Muscle of back (tissue), 13 donors: ENCODE measurements at places on chromosomes 4 and X. TPM values are rescaled to one million over a fixed set of nuclear protein-coding genes. Genes with fewer than 3 reads are reported as not detected.

DNA sequence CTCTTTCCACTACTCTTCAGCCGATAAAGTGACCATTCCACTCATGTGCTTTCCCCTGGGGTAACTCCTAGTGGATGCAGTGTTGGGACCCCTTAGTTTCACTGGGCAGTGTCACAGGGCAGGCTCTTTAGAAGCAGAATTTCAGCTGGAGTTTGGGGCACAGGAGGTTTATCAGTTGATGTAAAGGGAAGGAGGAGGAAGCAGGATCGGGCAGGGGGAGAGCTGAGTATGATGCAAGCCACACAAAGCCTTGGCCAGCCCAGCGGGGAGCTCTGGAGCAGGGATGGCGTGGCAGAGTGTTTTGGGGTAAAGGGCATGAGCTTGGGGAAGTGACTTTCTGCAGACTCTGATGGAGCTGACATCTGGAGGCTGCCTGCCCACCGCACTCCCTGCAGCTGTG is 19.3 kb downstream of the WDR13 start:
- no peak for DNase-seq

Gene RENBP
- 2.9 TPM for polyA plus RNA-seq

Gene ADH7
- not detected for polyA plus RNA-seq

Gene BEX3
- polyA plus RNA-seq, result 167 TPM

Gene SCRG1
- 4.7 TPM for polyA plus RNA-seq
